ENCODE measurements at places on chromosomes 5 and 9.

DNA sequence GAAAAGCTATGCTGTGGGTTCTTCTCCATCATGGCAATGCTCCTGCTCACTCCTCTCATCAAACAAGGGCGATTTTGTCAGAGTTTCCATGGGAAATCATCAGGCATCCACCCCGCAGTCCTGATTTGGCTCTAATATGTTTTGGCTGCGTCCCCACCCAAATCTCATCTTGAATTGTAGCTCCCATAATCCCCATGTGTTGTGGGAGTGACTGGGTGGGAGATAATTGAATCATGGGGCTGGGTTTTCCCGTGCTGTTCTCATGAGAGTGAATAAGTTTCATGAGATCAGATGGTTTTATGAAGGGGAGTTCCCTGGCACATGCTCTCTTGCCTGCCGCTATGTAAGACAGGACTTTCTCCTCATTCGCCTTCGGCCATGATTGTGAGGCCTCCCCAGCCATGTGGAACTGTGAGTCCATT is 163.8 kb downstream of the GADD45G start:
- no peak for DNase-seq

GRCh38 chr9:34463901-34464232 is 5.3 kb downstream of the DNAI1 start:
- DNase-seq, result no peak

- DNase-seq, result no peak
Measured at GRCh38 chr5:53642061-53642460, 81.6 kb downstream of the NDUFS4 start.

- peak; percentile 48 for DNase-seq
Measured at GRCh38 chr9:36008774-36009300, 27.9 kb upstream of the RECK start.

DNA sequence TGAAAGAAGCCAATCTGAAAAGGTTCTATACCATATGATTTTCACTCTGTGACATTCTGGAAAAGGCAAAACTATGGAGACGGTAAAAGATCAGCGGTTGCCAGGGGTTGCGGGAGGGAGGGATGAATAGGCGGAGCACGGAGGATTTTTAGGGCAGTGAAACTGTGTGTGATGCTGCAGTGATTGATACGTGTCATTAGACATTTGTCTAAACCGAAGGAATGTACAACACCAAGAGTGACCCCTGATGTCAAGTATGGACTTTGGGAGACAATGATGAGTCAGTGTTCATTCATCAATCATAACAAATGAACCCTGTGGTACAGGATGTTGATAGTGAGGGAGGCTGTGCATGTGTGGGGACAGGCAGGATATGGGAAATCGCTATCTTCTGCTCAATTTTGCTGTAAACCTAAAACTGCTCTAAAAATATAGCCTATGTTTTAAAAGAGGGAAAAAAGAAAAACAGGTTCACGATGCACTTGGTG is 34.4 kb downstream of the ERGIC1 start:
- DNase-seq, result no peak

GRCh38 chr5:62190173-62190572 is 115.8 kb upstream of the KIF2A start:
- DNase-seq, result no peak

- no peak for DNase-seq
Measured at GRCh38 chr5:141771562-141771961, 89.5 kb upstream of the ARAP3 start.

DNA sequence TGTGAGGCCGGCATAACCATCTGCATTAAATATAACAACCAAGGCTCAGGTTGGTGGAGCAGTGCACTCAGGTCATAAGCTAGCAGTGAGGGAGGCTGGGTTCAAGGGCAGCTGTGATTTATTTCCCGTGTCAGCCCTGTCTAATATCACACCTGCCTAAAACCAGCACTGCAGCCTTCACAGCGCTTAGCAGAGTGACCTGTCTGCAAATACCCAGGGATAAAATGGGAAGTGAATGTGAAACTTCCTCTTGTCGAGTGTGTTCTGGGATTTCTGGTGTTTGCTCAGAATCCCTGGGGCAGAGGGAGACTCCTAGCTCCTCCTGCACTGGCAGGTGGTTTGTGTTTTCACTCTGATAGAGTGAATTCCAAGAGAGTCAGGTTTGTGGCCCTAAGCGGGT is 57.5 kb downstream of the ZNF510 start:
- no peak for DNase-seq

DNA sequence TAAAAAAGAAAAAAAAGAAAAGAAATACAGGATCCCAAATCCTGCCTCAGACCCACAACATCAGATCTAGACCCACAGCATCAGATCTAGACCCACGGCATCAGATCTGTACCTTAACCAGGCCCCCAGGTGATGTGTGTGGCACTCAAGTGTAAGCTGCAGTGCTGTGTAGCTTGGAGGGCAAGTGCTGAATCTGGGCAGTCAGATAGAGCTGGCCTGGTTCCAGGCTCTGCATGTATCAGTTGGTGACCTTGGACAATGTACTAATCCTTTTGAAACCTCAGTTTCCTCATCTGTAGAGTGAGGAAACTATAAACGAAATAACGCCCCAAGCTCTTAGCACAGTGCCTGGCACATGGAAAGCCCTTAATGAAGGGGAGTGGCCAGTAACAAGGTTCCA is 16.7 kb downstream of the COL15A1 start:
- no peak for DNase-seq

- peak; percentile 98 for DNase-seq
Measured at GRCh38 chr9:121725008-121725775, 73.8 kb downstream of the DAB2IP start.

DNA sequence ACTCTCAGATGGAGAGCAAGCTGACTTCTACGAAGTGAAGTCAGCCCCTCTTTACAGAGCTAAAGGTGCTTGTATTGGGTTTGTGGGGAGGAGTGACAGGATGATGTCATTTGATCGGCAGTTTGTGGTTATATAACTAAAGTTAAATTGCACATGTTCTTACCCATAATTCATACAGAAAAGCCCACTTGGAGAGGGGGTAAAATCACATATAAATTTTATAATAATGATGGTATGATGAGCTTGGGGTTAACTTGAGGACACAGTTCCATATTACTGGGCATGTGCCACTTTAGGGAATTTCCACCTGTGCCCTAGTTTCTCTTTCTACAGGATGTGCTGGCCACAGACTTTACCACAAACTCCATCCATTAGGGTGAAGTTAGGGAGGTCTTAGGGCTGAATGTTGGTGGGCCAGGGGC is 1178.6 kb upstream of the CDH9 start:
- no peak for DNase-seq

GRCh38 chr9:137007108-137007815 is 10.9 kb upstream of the CLIC3 start:
- DNase-seq, result no peak

DNA sequence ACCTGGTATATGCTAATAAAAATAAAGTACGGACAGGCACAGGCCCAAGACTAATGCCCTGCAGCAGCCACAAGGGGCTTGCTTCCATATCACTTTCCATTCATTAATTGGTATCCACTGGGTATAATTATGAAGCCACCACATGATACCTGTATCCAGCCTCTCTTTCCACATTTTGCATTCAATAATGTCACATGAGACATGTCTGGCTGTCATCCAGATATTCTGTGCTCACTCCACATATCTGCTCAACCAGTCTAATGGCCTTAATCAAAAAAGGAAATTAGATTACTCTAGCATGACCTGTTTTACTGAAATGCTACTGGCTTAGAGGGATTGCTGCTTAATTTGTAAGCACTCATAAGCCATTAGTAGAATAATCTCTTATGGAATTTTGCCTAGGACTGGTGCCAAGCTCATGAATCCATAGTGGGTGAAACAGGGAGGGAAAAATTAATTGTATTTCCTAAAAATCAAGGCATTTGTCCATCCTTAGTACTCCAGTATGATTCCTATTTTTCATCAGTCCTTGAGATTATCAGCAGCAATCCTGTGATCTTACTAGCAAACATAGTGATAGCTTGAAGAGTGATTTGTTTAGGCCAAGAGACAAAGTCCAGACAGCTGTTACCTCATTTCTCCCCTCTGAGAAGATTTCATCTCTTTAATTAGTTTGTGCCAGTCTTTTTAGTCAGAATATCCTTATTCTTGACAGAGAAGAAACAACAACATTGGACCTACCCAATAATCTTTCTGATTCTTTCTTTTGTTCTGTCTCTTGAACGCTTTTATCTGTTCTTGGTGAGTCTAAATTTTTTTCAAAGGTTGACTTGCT is 119.2 kb upstream of the ABCA1 start:
- DNase-seq, result no peak

- no peak for DNase-seq
Measured at GRCh38 chr9:127066851-127067136, 55.6 kb downstream of the ANGPTL2 start.

DNA sequence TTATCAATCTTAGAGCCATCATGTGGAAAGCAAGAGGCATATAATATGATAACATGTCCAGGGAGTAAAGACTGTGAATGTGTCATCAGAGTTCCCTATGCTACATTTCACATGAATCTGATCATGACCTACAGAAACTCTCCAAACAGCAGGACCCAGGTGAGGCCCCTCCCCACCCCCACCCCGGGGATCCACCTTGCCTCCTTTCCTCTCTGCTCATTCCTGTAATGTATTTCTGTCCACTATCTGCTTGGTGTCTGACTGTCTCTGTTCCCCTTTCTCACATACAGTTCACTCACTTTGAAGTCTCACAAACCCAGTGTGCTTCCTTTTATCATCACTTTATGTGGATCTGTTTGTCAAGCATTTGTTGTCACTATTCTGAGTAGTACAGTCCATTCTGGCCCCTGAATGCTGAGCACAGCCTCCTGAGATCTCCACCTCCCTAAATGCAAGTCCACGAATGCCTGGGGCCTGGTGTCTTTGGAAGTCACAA is 76.4 kb upstream of the SMARCA2 start:
- DNase-seq, result no peak

- DNase-seq, result no peak
Measured at GRCh38 chr5:143337946-143338345, 65.5 kb downstream of the NR3C1 start.

DNA sequence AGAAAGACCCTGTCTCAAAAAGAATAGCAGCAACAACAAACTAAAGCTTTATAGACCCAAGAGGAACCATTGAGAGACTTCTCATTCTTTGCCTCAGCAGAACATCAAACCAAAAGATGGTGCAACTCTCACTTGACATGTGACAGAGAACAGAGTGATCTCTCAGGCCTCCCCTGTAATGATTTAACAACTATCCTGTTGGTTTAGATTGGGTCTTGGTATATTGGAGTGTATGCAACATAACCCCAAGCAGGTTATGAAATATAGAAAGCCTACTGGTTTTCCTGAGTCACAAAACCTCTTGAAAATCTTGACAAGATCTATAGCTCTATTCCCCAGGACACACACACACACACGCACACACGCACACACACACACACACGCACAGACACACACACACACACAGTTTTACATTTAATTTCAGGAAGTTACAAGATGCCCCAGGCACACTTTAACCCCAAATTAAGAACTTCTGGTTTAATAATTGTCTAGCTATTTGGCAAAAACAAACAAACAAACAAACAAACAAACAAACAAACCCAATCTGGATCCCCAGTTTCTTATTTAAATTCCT is 6.5 kb upstream of the FGF1 start:
- no peak for DNase-seq

DNA sequence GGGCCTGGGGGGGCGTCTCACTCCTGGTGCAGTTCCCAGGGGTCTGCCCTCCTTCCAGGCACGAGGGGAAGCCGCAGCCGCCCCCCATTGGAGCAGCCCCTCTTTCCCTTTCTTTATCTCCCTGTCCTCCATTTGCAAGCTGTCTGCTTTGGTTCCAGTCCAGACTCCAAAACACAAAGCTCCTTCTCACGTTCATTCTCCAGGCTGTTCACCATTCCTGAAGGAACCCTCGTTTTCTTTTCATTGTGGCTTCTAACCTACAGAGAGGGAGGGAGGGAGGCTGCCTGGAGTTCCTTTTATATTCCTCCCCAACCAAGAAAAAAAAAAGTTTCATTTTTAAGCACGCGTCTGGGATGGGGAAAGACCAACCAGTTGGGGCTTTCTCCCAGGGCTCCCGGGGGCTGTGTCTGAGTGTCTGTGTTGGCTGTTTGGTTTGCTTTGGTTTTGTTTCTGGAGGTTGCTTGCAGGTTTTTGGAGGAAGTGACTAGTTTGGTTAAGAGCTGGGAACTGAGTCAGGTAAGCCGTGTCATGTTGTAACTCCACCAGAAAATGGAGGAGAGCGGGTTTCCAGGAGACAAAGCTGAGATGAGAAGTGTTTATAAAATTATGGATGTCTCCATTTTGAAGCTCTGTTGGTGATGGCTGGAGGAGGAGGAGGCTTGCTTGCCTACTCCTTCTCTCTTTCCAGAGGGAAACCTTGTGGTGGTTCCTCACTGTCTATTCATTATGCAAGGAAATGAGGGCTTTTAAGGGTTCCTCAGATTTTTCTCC is 1.6 kb downstream of the ZNF462 start:
- DNase-seq, result no peak

All from AG09319 (cell line).